SK-N-DZ (cell line): ENCODE measurements at places on chromosomes 12 and 14.
A peak's percentile ranks its signal among the peaks of the same experiment; 100 is the strongest.

- no peak for DNase-seq
These were observed 9.5 kb upstream of the MEG3 start for GRCh38 chr14:100816286-100816949.

GRCh38 chr12:55633151-55633550 is 3.5 kb upstream of the OR10P1 start:
- DNase-seq: no peak

- no peak for DNase-seq
These were observed 289.1 kb downstream of the RMST start for GRCh38 chr12:97751704-97752103.

DNA sequence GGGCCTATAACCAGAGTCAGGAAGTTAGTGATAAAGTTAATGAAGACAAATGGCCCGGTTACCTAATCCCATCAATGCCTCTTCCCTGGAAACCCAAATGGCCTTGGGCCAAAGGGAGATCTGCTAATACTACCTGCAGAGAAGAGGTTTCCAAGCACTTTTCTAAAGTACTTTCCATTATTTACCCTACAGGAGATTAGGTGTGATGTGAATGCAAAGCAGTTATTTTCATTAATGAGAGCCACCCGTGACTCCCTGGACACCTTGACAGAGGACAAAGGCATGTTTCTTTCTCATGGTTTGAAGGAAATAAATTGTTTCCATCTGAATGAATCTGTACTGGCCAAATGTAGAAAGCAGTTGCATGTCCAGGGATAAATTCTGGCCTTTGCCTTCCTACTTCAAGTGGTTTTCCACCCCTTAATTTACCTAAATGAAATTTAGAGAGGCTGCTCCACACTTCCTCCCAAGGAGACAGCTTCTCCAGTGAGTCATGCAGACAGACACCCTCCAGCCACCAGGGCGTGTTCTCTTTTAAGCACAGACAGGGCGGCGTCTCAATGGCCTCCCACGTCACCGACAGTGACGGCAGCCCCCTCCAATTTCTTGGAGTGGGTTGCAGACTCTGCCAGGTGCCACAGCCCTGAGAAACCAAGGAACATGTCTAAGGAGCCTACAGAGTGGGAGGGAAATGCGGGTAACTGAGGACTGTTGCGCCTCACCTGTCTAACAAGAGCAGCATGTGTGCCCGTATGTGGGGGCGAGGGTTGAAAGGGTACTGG is 43.9 kb upstream of the GNPNAT1 start:
- DNase-seq: peak; percentile 42

DNA sequence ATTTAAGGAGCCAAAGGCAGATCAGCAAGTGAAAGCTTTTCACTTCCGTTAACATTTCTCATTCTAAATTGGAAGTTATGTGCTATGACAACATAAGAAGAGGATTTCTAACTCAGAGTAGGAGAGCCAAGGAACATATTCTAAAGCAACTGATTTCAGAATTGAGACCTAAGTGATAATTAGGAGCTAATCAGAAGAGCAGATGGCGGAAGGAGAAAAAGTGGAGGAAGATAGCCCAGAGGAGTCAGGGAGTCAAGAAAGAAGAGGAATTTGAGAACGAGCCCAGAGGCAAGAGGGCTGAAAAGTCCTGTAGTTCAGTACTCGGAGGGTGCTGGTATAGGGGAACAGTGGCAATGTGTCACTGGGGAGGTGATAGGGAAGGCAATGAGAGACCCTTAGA is 162.4 kb downstream of the CNTN1 start:
- DNase-seq: no peak

DNA sequence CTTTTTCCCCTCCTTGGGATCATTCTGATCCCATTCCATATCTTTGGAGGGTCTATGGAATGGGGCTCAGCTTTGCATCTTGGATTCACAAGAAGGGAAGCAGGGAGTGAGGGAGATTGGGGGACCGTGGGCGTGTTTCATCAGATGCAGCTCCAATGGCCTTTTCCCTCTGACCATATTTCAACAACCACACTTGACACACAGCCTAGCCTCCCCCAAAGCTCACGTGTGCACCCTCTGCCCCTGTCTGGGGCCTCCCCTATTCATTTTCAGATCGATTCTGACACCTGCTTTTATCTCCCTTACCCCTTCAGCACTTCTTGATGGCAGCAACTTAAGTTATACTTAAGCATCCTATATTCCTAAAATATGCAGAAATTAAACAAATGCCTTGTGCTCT is 126.6 kb downstream of the CHST11 start:
- DNase-seq: no peak

- peak; percentile 68 for DNase-seq
These were observed 25.5 kb upstream of the DTX1 start for GRCh38 chr12:113030875-113031525.

DNA sequence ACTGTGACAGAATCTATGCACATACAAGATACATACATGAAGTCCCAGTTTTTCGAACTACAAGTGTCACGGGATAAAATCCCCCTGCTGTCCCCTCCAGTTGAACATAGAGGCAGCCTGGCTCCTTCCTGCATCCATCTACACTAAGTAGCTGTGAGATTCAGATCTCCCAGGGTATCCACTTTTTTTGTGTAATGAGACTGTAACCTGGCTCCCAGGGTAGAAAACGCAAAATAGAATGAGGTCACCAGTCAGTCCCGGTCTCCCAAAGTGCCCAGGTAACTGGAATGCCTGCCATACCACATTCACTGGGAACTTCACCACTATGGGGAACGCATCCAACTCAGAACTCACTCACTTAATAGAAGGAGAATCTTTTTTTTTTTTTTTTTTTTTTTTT is 67.8 kb downstream of the TMCC3 start:
- DNase-seq: no peak

DNA sequence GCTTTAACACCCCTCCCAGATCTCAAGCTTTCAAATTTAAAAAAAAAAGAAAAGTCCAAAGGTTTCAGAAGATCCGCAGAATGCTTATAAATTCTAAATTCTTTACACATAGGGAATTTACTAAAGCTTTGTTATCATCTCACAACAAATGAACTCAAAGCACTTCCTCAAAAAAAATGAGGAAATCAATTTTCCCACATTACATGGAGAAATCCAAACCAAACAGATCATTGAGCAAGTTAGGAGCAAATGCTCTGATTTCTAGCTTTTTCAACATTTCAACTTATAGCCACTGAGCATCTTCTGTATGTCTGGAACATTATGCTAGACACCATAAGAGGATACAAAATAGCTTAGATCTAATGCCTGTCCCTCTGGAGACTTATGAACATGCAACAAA is 161.0 kb downstream of the CEP128 start:
- no peak for DNase-seq

DNA sequence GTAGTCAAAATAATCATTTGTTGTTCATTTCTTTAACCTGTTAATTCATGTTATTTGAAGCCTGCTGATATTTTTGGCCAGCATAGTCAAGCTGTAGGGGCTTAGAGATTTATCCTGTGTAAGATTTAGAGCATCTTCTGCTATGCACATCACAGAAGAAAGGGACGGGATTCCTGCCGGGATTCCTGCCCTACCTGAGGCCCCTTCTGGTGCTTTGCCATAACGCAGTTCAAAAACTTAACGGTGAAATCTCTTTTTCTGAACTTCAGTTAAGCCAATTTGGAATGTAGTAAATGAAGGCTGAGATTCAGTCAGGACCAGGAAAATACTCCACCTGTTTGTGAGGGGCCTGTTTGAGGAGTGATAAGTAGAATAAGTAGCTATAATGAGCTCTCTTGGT is 50.7 kb upstream of the TMEM260 start:
- DNase-seq: no peak
